ENCODE measurements at places on chromosomes 5 and 9.
A peak's percentile ranks its signal among the peaks of the same experiment; 100 is the strongest.

DNA sequence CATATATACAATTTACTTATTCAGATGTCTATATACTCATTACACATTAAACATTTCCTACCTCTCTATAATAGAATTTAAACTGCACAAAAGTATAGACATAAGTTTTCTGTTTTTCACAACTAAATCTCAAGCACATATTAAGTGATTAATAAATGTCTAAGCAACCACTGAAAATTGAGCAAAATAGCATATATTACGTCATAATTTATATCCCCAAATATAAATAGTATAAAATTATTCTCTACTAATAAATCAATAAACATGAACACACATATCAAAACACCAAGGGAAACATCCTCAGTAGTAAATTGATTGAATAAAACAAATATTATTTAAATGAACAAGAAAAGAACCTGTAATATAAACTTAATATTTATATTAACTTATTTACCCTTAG is 865.1 kb downstream of the CDH18 start:
- no peak overlapping the region for H3K27ac ChIP-seq
- no peak for DNase-seq
- H3K4me1 ChIP-seq: no peaks in the 10 kb centered on the region

GRCh38 chr9:27528076-27528885 is 1.3 kb downstream of the MOB3B start:
- H3K27me3 ChIP-seq: no peaks in the 10 kb centered on the region
- peak; percentile 10 for DNase-seq
- peaks cover 5% of the 10 kb centered on the region for H3K4me1 ChIP-seq
- peak overlapping the region; percentile 79 for H3K4me3 ChIP-seq
- no peak overlapping the region for H3K27ac ChIP-seq

DNA sequence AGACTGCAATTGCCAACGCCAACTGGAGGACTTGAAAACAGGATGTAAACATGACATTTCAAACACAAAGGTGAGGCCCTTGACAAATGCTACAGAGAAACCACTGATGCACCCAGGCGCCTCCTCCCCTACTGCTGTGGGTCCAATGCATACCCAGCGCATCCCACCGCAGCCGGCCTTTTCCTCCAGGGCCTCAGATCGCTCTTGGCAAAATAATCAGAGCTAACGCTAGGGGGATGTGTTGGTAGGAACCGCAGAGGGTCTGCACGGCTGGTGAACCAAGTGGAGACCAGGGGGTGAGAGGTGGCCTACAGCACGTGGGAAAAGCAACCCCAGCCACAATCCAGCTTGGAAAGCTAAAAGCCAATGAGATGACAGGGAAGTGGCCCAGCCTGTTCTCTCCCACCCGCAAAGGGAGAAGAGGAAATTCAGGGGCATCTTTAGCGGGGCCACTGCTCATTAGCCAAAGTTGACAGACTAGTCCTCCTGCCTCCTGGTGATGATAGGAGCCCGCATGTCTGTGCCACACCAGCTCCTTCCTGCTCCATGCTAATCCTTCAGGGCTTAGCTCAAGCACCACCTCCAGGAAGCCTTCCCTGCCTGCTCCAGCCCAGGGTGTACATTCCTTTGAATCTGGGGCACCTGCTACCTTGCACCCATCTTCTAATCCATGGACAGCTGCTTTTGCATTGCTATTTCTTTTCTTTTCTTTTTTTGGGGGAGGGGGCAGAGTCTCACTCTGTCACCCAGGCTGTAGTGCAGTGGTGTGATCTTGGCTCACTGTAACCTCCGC is 5.9 kb downstream of the FAM163B start:
- no peak overlapping the region for H3K27ac ChIP-seq
- no peak overlapping the region for H3K4me3 ChIP-seq
- peaks cover 3% of the 10 kb centered on the region for H3K27me3 ChIP-seq
- no peaks in the 10 kb centered on the region for H3K36me3 ChIP-seq
- no peak for DNase-seq

GRCh38 chr9:114938687-114939575 is 8.5 kb upstream of the TNFSF8 start:
- H3K27me3 ChIP-seq: no peaks in the 10 kb centered on the region
- peaks cover 11% of the 10 kb centered on the region for H3K4me1 ChIP-seq
- no peaks in the 10 kb centered on the region for H3K36me3 ChIP-seq
- no peak overlapping the region for H3K4me3 ChIP-seq

DNA sequence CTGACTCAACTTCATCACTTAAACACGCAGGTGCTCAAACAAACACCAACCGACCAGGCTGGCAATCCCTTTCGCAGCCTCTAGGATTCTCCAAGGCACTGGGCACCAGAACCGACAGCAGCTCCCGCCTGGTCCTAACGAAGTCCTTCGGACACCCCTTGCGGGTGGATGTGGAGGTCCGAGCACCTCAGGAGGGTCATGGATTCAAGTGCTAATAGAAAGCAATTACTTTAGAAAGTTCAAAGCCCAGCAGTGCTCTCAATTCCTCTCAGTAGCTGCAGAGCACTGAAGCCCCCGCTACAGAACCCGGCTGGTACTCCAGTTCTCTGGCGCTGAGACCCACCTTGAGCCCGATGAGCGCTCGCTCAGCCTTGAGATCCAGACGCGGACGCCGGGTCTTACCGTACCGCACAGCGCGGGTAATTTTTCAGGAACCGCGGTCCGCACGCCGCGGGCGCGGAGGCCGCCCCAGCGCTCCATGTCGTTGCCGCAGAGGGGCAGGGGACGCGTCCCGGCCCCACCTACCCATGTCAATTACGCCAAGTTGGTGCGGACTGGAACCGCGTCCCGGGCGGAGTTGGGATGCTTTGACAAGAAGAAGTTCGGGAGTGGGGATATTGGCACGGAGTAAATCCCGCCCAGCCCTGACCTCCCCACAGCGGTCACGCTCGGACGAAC is 638 bp downstream of the MARCHF3 start:
- DNase-seq: peak; percentile 6
- no peaks in the 10 kb centered on the region for H3K36me3 ChIP-seq
- peak overlapping the region; percentile 83 for H3K4me3 ChIP-seq
- peaks cover 3% of the 10 kb centered on the region for H3K27me3 ChIP-seq
- peaks cover 14% of the 10 kb centered on the region for H3K4me1 ChIP-seq

GRCh38 chr9:81848472-81848871 is 79.8 kb upstream of the SPATA31D4 start:
- H3K4me1 ChIP-seq: no peaks in the 10 kb centered on the region
- no peaks in the 10 kb centered on the region for H3K27me3 ChIP-seq
- DNase-seq: no peak
- no peak overlapping the region for H3K4me3 ChIP-seq

DNA sequence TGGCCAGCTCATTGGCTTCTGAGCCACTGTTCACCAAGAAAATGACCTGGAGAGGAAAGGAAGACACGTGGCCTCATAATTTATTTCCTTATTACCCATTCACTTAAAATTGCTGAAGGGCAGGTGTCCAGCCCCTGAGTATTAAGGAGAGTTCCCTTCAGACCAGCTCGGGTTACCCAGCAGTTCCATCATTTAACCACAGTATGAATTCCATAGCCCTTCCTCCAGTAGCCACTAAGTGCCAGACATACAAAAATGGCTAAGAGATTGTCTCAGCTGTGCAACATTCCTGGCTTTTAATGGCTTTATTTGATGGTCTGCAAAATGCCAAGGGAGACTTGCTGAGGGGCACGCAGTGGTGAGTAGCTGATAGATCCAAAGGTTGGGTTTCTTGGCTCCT is 12.5 kb downstream of the AGXT2 start:
- H3K27ac ChIP-seq: no peak overlapping the region
- DNase-seq: no peak
- no peaks in the 10 kb centered on the region for H3K4me1 ChIP-seq
- no peak overlapping the region for H3K4me3 ChIP-seq
- H3K27me3 ChIP-seq: no peaks in the 10 kb centered on the region
- H3K36me3 ChIP-seq: no peaks in the 10 kb centered on the region

DNA sequence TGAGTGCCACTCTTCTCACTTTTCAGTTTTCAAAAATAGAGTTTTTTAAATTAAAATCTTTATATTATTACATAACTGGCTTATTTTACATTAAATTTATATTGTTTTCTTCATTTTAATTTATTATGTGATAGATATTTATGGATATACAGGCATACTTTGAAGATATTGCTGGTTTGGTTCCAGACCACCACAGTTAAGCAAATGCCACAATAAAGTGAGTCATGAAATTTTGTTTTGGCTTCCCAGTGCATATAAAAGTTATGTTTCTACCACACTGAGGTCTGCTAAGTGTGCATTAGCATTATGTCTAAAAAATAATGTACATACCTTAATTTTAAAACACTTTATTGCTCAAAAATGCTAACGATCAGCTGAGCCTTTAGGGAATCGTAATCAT is 47.4 kb downstream of the NDUFS4 start:
- no peaks in the 10 kb centered on the region for H3K27me3 ChIP-seq
- H3K36me3 ChIP-seq: peaks cover 10% of the 10 kb centered on the region
- H3K4me1 ChIP-seq: no peaks in the 10 kb centered on the region
- H3K27ac ChIP-seq: no peak overlapping the region

GRCh38 chr9:133528001-133528875 is 3.5 kb upstream of the MYMK start:
- no peak overlapping the region for H3K27ac ChIP-seq
- no peak overlapping the region for H3K4me3 ChIP-seq
- H3K36me3 ChIP-seq: no peaks in the 10 kb centered on the region
- peaks cover 6% of the 10 kb centered on the region for H3K27me3 ChIP-seq
- H3K4me1 ChIP-seq: no peaks in the 10 kb centered on the region

- H3K4me1 ChIP-seq: no peaks in the 10 kb centered on the region
- no peak for DNase-seq
- H3K27ac ChIP-seq: no peak overlapping the region
- H3K27me3 ChIP-seq: no peaks in the 10 kb centered on the region
- peaks cover 48% of the 10 kb centered on the region for H3K36me3 ChIP-seq
- no peak overlapping the region for H3K4me3 ChIP-seq
These were observed 15.3 kb upstream of the F2RL2 start for GRCh38 chr5:76638479-76638878.

GRCh38 chr5:37724395-37725125 is 115.3 kb downstream of the GDNF start:
- H3K4me3 ChIP-seq: no peak overlapping the region
- no peak overlapping the region for H3K27ac ChIP-seq
- peaks cover 18% of the 10 kb centered on the region for H3K36me3 ChIP-seq
- no peak for DNase-seq
- H3K4me1 ChIP-seq: no peaks in the 10 kb centered on the region

DNA sequence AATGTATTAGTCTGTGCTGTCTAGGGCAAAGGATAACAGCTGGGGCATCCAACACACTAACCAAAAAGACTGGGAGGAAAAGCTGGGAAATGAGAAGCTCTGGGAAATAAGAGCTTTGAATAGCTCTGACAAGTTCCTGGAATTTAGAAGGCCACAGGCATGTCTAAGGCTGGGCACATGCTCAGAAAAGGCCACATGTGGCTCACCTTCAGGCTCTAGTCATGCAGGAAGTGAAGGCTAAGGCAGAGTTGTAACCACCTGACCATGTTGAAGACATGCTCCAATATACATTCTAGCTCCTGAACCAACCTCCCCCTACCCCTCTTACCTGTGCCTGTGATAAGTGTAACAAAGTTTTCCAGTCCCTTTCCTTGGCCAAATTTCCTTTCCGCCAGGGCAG is 31.7 kb downstream of the CLTA start:
- no peak overlapping the region for H3K4me3 ChIP-seq
- no peak overlapping the region for H3K27ac ChIP-seq
- H3K36me3 ChIP-seq: peaks cover 66% of the 10 kb centered on the region
- DNase-seq: no peak

GRCh38 chr5:91140657-91141056 is 242.5 kb downstream of the ARRDC3 start:
- H3K4me3 ChIP-seq: no peak overlapping the region
- no peaks in the 10 kb centered on the region for H3K27me3 ChIP-seq
- no peak overlapping the region for H3K27ac ChIP-seq
- no peaks in the 10 kb centered on the region for H3K4me1 ChIP-seq
- no peaks in the 10 kb centered on the region for H3K36me3 ChIP-seq
- no peak for DNase-seq

GRCh38 chr9:6833518-6834192 is 75.9 kb downstream of the KDM4C start:
- peaks cover 30% of the 10 kb centered on the region for H3K36me3 ChIP-seq
- H3K27ac ChIP-seq: no peak overlapping the region
- DNase-seq: no peak

DNA sequence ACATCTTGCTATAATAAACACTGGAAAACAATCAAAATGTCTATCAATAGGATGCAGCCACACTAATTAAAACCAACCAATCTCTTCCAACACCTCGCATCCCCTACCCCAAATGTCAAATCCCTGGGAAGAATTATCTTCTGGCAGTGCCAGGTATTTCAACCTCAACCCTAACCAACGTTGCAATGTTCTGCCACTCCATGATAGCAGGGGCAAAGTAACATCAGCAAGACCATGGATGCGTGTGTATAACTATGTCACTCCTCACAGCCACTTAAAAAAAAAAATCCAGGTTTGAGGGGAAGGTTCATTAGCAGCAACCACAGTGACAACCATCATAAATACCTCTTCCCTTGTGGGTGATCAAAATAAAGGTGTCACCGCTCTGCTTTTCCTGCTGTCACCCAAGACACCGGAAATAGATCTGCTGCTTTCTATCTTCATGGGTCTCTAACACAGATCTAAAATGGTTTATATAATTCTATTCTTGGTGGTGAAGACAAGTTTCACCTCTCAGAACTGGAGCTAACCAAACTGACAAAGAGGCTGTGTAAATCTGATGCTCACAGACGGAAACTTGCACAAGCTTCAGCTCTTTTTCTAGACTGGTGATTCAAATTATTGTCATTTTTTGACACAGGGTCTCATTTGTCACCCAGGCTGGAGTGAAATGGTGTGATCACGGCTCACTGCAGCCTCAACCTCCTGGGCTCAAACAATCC is 9.9 kb downstream of the HSPA9 start:
- H3K27ac ChIP-seq: peak overlapping the region; percentile 54
- H3K36me3 ChIP-seq: peaks cover 64% of the 10 kb centered on the region
- no peaks in the 10 kb centered on the region for H3K27me3 ChIP-seq
- DNase-seq: peak; percentile 23
- peaks cover 16% of the 10 kb centered on the region for H3K4me1 ChIP-seq
- no peak overlapping the region for H3K4me3 ChIP-seq

GRCh38 chr5:157415838-157416237 is 44.2 kb upstream of the NIPAL4 start:
- DNase-seq: no peak
- H3K4me1 ChIP-seq: no peaks in the 10 kb centered on the region
- no peak overlapping the region for H3K4me3 ChIP-seq
- no peaks in the 10 kb centered on the region for H3K36me3 ChIP-seq
- H3K27ac ChIP-seq: no peak overlapping the region

- no peaks in the 10 kb centered on the region for H3K36me3 ChIP-seq
- no peak overlapping the region for H3K4me3 ChIP-seq
- H3K27me3 ChIP-seq: no peaks in the 10 kb centered on the region
- no peak for DNase-seq
These were observed 33.4 kb downstream of the ACER2 start for GRCh38 chr9:19442240-19442639.

DNA sequence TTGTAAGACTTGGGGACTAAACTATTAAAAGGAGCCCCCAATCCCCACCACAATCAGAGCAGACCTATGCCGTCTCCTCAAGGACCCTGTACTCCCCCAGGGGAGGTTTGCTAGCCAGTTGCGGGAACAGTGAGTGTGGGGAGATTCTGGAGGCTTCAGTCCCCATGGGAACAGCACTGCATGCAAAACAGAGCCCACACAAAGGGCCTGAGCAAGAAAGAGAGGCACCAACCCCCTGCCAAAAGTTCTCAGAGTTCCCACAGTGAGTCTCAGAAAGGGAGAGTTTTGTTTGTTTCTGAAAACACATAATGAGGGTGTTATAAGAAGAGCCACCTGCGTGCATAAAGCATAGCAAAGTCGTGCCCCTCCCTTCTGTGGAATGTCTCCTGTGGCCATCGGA is 56.6 kb downstream of the CFAP90 start:
- no peaks in the 10 kb centered on the region for H3K4me1 ChIP-seq
- H3K4me3 ChIP-seq: no peak overlapping the region
- DNase-seq: no peak
- H3K27me3 ChIP-seq: no peaks in the 10 kb centered on the region
